8988T (cell line): ENCODE measurements at places on chromosomes 6 and 20.
A peak's percentile ranks its signal among the peaks of the same experiment; 100 is the strongest.

DNA sequence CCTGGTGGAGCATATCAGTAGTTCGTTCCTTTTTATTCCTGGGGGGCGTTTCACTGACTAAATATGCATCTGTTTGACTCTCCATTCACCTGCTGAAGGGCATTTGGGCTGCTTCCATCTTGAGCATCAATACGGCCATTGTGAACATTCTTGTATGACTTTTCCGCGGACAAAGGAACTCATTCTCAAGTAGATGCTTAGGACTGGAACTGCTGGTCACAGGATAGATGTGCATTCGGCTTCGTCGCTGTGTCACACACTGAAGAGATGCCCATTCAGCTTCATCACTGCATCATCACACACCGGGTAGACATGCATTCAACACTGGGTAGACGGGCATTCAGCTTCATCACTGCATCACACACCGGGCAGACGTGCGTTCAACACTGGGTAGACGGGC is 95.3 kb downstream of the TAF4 start:
- DNase-seq: no peak

DNA sequence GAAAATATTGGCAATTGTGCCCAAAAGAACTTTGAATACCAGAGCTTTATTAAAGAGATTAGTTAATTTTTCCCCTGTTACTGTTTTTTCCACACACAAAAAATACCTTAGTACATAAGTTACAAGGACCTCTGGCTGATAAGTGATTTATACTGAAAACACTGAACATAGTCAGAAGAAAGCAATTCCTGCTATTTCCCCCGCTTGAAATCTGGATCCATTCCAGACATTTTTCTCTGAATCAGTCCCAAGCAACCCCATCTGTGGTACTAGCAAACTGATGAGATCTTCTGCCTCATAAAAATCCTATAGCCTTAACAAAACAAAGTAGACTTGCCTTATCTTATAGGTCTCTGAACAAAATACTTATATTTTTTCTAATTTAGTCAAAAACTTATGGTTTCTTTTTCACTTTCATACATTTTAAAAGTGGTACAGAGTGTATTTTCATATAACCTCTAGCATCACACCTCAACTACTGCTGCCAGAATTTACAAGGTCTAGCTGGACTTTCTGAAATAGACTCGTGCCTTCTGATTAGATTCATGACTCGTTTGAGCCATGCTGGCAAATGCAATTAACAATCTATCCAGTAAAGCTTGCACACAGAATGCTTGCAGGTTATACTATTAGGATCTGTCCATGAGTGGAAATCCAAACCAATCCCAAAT is 111.9 kb downstream of the TBX18 start:
- DNase-seq: peak; percentile 6

GRCh38 chr20:13791540-13792459 is 7.0 kb downstream of the NDUFAF5 start:
- no peak for DNase-seq

DNA sequence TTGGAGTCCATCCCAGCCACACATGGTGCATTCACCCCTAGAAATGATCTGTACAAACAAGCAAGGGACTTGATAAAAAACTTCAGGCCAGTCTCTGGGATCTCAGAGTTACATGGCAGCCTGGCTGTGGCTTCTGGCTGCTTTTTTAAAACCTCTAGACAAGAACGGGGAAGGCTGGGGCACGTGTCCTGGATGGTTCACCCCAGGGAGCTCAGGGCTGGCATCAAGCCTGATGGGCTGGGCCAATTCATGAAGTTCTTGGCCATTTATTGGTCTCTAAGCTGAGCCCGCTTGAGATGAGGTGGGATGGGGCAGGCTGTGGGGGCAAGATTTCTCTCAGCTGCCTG is 10.4 kb upstream of the ZFAND3 start:
- DNase-seq: no peak

DNA sequence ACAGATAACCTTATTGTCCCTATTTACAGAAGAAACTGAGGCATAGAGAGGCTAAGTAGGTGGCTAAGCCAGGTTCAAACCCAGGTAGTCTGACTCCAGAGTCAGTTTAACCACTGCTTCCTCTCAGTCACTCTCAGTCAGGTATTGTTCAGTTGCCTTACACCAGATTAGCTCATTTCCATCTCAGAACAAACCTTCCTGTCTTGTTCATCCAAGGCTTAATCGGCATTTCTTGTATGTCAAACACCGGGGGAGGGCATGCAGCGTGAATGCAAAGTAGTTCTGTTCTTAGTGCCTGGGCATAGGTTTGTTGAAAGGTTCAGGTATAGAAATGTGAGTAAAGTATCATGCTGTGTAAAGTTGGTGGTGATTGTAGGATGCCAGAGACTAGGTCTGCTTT is 51.7 kb downstream of the CTNNBL1 start:
- DNase-seq: no peak

DNA sequence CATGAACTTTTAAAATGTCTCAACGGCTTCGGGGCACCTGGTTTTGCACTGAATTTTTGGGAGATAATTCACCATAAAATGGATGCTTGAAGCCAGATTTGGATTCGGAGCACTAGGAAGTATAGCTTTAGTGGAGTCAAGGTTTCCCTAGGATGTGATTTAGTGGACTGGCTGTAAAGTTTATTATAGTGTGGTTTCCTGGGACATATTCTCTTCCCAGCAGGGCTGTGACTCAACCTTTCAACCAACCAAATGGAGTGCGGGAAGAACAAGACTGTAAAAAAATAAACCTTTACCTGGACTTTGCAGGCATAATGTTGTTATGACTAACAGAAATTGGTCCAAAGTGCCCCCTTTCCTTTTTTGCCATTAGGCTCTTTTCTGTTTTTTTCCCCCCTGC is 327.4 kb upstream of the MAN1A1 start:
- no peak for DNase-seq

GRCh38 chr20:58421497-58421850 is 32.4 kb downstream of the VAPB start:
- DNase-seq: no peak

DNA sequence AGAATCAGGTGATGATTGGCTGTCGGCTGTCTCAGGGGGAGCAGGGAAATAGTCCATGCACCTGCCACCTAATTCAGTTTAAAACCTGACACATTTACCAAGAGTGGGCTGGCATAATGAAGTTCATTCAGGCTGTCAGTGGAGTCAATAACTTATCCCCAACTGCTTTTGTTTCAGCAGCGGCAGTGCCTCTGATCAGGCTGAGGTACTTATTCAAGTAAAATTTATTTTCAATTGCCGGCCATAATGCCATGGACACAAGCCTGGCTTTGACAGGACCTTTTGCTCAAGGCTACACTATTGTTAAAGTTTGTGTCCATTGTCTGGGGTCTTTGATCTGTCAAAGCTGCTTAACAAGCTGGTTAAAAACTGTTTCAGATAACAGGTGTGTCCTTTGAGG is 20.6 kb downstream of the OLIG3 start:
- DNase-seq: no peak

- no peak for DNase-seq
Observed at GRCh38 chr6:118993358-118993757, 58.4 kb upstream of the MCM9 start.

- DNase-seq: no peak
Observed at GRCh38 chr20:43765916-43766315, 39.1 kb upstream of the GTSF1L start.

GRCh38 chr6:89302936-89303335 is 12.2 kb downstream of the GABRR2 start:
- no peak for DNase-seq

DNA sequence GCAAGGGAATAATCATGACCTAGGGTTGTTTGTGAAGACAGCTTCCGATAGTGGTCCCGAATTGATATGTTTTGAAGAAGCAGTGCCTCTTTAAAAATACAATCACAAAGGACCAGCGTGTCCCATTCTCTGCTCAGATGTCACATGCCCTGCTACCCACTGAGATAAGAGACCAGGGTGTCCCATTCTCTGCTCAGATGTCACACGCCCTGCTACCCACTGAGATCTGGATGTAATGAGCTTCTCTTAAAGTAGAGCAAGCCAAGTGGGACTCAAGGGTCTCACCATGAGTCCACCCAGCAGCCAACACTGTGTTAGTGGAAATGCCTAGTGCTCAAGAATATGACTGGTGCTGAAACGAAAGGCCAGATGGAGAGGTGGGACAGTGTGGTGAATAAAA is 22.2 kb downstream of the RIN2 start:
- no peak for DNase-seq

DNA sequence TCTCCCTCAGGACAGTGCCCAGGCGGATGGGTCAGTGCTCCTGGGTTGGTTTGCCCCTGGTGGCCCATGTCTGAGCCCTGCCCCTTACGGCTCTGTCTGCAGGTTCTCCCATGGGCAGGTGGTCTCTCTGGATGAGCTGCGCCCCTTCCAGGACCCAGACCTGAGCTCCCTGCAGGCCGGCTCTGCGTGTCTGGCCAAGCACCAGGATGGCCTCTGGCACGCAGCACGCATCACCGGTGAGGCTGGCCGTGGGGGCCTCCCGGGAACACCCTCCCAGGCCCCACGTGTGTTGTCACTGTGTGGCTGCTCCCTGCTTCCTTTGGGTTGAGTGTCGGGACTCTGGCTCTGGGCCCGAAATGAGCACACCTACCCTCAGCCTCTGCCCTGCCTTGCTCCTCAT is 3.3 kb upstream of the LIME1 start:
- no peak for DNase-seq

GRCh38 chr6:53796791-53797190 is 2.0 kb downstream of the LRRC1 start:
- DNase-seq: no peak

DNA sequence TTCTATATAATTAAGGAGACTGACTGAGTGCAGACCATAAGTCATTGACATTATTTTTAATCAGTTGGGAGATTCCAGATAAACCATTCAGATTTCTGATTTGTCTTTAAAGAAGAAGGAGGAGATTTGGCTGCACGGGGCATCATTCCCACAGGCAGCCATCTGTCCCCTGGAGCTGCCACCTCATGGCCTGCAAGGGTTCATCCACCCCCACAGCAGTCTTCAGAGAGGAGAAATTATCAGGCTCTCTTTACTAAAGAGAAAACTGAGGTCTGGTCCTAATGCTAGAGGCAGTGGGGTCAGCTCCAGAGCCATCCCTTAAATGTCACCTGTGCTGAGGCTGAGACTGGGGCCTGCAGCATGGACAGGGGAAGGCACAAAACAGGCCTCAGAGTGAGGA is 501.3 kb upstream of the SULF2 start:
- DNase-seq: no peak

GRCh38 chr6:153096792-153097191 is 34.3 kb downstream of the RGS17 start:
- no peak for DNase-seq

DNA sequence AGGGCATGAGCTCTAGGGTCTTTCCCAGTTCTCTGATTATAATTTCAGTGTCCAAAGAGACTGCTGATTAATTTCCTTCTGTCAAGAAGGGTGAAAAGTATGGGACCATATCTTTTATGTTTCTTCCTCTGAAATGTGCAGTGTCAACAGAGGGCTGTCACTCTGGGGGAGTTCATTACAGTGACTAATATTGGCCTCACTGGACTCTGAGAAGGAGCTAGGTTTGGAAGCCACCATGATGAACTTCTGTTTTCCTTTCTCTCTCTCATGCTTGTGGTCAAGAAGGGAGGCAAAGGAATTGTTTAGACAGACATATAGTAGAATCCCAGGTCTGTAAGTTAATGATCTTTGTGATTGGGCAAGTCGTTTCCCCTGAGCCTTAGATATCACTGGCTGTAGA is 41.8 kb upstream of the BMP6 start:
- no peak for DNase-seq

GRCh38 chr20:32621891-32622584 is 36.9 kb upstream of the NOL4L start:
- no peak for DNase-seq

DNA sequence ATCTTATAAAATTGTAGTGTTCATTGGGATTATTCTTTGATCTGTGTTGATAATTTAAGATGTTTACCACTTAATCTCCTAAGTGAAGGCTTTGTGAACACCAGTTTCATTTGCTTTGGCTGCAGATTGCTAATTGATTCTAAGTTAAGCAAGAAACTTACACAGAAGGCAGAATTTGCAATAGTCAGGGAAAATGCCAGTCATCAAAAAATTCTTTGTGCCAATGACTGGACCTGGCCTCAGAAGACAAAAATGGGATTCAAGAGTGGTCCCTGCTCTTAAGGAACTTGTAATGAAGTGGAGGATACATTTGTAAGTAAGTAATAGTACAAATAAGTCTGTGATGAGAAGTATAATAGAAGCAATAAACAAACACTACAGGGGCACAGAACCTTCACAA is 63.3 kb upstream of the EXOC2 start:
- DNase-seq: no peak

- DNase-seq: no peak
Observed at GRCh38 chr6:143673669-143674068, 4.1 kb upstream of the PHACTR2 start.

- DNase-seq: no peak
Observed at GRCh38 chr6:161316531-161316930, 42.7 kb upstream of the AGPAT4 start.

DNA sequence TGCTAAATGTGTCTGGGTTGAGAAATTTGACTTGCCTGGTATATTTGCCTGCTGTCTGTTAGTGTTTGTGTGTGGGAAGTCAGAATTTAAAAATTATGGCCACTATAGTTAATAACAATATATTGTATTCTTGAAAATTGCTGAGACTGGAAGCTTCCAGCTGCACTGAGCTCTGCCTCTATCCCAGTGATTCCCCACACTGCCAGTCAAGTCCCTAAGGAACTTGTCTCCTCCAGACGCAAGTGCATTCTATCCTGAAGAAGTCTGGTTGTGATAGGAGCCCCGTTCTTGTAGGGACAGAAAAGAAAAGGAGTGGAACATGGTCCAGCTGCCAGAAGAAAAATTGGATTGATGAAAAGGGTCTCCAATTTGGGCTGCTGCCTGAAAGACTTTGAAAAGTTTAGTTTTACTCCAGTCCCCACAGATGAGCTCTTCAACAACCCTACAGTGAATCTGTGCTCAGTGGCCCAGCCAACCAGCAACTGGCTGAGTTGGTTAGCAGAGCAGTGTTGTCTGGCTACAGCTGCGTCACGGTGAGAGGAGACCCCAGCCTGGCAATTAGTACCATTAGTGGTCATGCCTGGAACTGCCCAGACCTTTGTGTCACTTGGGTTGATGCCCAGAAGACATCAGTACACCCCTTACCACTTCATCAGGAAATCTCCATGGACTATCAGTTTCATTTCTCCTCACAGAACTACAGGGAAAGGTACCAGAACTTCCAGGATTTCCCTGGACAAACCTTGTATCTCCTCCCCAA is 183.1 kb upstream of the MCHR2 start:
- no peak for DNase-seq

GRCh38 chr20:25553819-25554296 is 31.5 kb downstream of the NINL start:
- DNase-seq: no peak

GRCh38 chr6:70957284-70957617 is 391 bp upstream of the B3GAT2 start:
- no peak for DNase-seq

- no peak for DNase-seq
Observed at GRCh38 chr20:7379621-7380220, 560.5 kb downstream of the HAO1 start.

GRCh38 chr20:62760856-62761758 is 35.2 kb upstream of the MRGBP start:
- no peak for DNase-seq

- DNase-seq: no peak
Observed at GRCh38 chr20:41063442-41063841, 34.8 kb downstream of the TOP1 start.

GRCh38 chr6:146914489-146915483 is 289.4 kb upstream of the STXBP5 start:
- DNase-seq: no peak

- no peak for DNase-seq
Observed at GRCh38 chr20:59559024-59559817, 45.1 kb upstream of the PHACTR3 start.
